Suppressor macrophage (primary cell): ENCODE measurements at places on chromosomes 7 and 10.

- DNase-seq, result no peak
These were observed 74.2 kb downstream of the MAD1L1 start for GRCh38 chr7:2158331-2159175.

- peak; percentile 14 for DNase-seq
These were observed 165.3 kb downstream of the WNT2 start for GRCh38 chr7:117157241-117158209.

GRCh38 chr7:26100406-26101339, 51.3 kb upstream of the NFE2L3 start:
- peak; percentile 76 for DNase-seq

DNA sequence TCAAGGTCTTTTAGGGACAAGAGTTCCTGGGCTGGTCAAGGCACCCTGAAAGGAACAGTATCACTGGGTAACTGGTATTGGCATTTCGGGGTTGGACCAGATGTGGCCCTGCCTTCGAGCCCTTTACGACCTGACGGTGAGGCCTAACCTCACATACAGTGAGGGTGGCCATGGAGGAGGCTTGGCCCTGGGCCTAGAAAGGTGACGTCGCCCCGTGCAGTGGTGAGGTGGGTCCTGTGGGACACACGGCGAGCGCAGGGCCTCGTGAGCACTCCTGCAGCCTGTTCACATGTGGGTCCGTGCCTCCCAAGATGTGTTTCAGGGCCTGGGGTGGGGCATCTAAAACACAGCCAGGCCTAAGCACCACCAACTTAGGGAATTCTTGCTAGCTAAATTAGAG, 36.1 kb downstream of the CRHR2 start:
- no peak for DNase-seq

GRCh38 chr10:129637010-129637409, 170.0 kb downstream of the MGMT start:
- DNase-seq, result no peak
